ENCODE measurements at places on chromosomes 3 and 15.

- no peak for DNase-seq
These were observed 192.2 kb downstream of the MBNL1 start for GRCh38 chr3:152460936-152461335.

DNA sequence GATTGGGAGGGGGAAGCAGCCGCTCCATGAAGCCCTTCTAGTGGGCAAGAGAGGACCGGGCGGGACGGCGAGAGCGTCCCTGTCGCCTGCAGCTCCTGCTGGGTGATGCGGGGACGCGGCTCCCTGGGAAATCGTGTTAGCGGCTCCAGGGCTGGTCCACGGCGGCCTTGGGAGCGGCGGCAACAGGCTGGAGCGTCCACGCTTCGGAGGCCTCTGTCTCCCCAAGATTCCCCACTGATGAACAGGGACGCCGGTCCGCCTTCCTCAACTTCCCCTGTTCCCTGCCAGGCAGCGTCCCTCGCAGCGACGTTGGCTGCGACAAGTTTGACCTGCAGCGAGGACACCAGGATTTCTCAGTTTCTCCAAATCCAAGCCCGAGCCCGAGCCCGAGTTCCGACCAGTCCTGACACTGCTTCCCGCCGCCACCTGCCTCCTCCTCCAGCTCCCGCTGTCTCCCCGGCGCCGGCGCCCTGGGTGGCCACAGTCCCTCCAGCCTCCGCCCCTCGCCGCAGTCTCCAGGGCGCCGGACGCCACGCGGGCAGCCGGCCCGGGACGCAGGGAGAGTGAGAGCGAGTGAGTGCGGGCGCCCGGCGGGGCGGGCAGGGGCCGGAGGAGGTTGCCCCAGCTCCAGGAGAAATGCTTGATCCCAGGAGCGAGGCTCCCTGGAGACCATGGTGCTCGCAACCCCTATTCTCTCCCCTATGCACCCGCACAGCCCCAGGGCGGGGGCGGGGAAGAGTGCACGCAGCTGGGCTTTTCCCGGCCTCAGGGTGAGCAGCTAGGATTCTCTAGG, 78.1 kb upstream of the RNF7 start:
- DNase-seq = no peak

GRCh38 chr3:139811331-139811730, 123.7 kb upstream of the CLSTN2 start:
- DNase-seq = no peak

DNA sequence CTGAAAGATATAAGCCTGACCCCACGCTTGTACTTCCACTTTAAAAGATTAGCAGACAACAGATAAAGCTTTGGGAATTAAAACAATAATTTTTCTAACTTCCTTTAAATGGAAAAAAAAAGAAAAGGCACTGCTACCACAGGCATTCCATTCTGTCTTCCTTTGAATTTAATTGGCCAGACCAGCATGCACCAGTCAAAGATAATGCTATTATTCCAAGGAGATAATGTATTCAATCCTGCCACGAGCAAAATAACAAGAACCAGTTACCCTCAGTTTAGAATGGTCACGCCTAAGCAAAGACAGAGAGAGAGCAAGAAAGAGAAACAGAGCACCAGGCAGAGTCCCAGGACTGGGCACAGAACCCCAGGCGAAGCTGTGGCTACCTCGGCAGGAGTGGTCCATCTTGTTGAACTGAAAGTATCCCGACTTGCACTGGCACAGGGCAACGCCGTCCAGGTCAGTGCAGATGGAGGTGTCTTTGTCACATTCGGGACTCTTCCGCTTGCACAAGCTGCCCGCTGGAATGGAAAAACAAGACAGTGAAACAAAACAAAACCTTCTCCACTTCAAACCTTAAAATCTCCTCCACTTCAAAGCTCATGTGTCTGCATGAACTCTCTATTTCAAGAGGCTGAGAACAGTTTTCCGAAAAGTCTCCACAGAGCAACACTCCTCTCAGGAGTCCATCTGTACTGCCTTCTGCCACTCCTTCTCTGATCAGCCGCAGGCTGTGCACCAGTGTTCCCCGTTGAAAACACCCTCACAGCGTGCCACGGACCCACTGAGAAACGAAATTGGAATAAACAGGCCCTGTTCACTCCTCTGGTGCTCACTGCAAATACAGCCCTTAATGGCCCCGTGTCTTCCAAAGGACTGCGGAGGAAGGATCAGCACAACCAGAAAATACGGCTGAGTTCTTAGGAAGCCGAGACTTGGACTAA, 58.2 kb downstream of the HEG1 start:
- no peak for DNase-seq

GRCh38 chr3:61464518-61465140, 96.7 kb upstream of the PTPRG start:
- DNase-seq = no peak

- DNase-seq = no peak
These were observed 586 bp downstream of the LRRK1 start for GRCh38 chr15:100919481-100920405.

GRCh38 chr15:100707229-100707628, 104.8 kb downstream of the ASB7 start:
- no peak for DNase-seq

- peak; percentile 20 for DNase-seq
These were observed 354.4 kb downstream of the TUSC7 start for GRCh38 chr3:117063930-117064329.

GRCh38 chr15:55514414-55514850, 6.4 kb upstream of the DNAAF4 start:
- DNase-seq = no peak
